ENCODE measurements at places on chromosomes 3 and 15.

DNA sequence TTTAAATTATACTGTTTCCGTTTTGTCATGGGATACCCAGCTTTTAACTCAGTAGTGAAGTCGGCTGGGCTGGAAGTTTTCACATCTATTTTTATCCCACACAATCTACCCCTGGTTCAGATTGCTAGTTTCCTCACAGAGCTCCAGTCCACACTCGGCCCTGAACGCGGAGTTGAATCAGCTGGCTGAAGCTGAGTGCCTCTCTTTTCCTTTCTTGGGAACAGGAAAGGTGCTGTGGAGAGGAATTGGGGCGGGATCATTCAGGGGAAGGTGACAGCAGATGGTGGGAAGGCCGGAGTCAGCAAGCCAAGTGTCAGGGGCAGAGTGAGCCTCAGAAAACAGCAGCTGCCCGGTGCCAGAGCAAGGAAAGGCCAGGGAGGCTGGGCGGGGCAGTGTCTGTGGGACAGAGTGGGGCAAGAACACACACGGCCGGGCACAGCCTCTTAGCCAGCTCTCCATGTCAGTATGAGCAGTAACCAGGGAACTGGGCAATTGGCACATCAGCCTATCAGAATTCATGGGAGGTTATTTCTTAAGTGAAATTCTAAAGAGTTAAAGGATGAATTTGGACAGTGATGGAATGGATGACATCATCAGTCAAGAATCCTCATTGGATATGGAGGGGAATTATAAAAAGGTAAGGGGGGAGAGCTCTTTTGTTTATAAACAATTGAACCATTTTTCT lies 135.7 kb upstream of the IL12A start:
- no peak for DNase-seq

- DNase-seq, result no peak
These were observed 88.0 kb downstream of the TBC1D2B start for GRCh38 chr15:77989296-77990143.

- DNase-seq, result no peak
These were observed 38.0 kb downstream of the APBA2 start for GRCh38 chr15:28923726-28924280.

DNA sequence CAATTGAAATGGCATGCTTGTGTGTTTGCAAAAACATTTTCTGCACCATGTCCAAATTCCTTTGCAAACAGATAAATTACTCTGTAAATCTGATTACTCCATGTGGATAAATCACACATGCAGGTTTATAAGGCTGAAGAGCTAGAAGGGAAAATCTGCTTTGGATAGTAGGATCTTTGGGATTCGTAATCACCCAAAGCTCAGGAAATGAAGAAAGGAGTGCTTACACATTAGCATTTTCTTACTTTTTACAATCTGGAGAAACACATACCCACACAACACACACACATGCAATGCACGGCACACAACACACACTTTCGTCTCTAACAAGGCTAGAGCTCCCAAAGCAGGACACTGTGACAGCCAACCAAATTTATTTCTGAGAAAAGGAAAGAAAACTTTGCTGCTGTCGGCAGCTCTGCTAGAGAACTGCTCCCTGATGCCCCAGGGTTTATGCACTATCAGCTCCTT lies 2.1 kb downstream of the LSAMP start:
- DNase-seq, result no peak

GRCh38 chr3:188274249-188274915 lies 120.4 kb downstream of the LPP start:
- DNase-seq, result no peak

GRCh38 chr3:129432671-129433070 lies 4.2 kb upstream of the EFCAB12 start:
- no peak for DNase-seq

GRCh38 chr3:66272016-66272415 lies 51.2 kb downstream of the SLC25A26 start:
- DNase-seq, result no peak

GRCh38 chr3:129614435-129614834 lies 8.0 kb upstream of the PLXND1 start:
- DNase-seq, result no peak

DNA sequence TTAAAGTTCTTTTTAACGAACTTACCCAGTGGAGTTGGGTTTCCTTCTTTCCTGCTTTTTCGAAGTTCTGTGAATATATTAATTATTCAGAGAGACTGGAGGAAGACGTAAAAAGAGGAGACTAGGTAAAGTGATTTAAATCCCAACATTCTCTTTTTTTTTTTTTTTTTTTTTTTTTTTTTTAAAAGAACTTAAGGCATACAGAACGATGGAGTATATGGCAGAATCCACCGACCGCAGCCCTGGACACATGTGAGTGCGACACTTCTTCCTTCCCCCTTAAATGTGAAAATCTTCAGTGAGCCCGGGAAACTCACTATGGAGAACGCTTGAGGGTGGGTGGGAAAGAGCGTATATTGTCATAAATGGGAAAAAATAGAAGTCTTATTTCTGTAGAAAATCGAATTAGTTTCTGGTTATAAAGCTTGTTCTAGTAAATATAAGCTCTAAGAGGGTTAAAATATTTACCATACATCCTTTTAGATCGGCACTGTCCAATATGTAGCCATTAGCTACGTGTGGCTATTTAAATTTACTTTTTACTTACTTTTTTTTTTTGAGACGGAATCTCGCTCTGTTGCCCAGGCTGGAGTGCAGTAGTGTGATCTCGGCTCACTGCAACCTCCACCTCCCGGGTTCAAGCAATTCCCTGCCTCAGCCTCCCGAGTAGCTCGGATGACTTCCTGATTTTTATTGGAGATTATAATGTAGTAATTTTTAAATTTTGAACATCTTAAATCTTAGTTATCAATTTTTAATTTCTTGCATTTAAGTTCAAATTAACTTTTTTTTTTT lies 892 bp downstream of the NMD3 start:
- no peak for DNase-seq

DNA sequence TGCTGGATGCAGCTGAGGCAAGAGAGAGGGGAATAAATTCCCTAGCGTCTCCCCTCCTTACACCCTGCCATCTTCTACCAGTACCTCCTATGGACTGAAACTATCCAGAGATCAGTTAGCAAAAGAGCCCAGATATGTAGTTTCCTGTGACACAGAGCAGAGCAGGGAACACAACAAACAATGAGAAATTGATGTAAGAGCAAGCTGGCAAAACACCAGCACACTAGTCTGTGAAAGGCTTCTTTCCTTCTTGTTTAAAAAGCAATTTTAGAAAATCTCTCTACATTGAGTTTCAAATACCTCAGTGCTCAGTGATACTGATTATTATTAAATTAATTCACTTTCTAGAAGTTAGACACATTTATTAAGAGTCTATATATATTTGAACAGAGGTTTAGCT lies 215.6 kb upstream of the AZI2 start:
- DNase-seq, result no peak

- no peak for DNase-seq
These were observed 40.0 kb upstream of the TEX9 start for GRCh38 chr15:56325186-56325585.

DNA sequence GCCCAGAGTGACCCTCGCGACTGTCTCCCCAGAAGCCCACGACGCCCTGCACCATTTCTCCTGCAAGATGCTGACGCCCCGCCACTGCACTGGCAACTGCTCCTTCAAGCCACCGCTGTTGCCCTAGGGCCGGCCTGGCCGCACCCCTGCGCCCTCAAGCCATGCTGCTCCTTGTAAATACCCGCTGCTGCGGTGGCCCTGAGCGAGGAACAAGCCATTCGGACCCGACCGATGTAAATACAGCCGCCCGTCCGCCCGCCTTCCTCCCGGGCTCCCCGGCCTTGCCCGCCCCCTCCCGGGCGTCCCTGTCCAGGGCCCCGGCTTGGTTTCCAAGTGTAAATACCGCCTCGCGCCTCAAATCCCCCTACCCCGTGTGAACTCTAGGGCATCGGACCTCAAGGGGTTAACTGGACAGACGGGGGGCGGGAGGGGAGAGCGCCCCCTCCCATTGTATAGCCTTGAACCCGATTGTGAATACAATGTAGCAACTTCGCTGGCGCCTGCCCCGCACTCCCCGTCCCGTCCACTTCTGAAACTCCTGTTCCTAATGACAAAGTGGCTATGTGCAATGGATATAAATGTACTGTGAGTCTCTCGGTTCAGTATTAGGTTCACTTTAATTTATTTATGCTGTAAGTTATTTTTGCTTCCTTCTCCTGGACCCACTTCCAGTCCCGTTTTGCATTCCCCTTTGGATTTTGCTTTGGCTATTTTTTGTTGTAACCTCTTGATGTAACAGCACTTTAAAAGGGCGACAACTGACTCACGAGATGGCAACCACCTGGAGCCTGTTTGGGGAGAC lies 5.9 kb downstream of the RNU6-1 start:
- DNase-seq, result no peak

DNA sequence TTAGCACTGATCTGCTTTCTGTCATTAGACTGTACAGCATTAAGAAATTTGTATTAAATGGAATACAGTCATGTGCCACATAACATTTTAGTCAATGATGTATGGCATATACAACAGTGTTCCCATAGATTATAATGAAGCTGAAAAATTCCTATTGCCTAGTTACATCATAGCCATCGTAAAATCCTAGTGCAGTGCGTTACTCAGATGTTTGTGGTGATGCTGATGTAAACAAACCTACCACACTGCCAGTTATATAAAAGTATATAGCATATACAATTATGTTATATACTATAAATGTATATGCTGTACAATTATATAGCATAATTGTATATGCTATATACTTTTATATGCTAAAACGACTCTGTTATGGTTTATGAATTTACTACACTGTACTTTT lies 41.7 kb downstream of the APH1B start:
- no peak for DNase-seq

DNA sequence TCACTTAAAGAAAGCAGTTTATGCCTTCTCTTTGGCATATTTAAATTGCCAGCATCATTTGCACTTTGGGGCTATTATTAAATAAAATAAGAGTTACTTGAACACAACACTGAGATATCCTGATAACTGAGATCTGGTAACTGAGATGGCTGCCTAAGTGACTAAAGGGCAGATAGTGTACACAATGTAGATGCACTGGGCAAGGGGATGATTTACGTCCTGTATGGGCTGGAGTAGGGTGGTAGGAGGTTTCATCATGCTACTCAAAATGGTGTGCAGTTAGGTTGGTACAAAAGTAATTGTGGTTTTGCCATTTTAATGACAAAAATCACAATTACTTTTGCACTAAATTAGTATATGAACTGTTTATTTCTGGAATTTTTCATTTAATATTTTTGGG lies 196.1 kb downstream of the UBE2E2 start:
- DNase-seq, result no peak

DNA sequence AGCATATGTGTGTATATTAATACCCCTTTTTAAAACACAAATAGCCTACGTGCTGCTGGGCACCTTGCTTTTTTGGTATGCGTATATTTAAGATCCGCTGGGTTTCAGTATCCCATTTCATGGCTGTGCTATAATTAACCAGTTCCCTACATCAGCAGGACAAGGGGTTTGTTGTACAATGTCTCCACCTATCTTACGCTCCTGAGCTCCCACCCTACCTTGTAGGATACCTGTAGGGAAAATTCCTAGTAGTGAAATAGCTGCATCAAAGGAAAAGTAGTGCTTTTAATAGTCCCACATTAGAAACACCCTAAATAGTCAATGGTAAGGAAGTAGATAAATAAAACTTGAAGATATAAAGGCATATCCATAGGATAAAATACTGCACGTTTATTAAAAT lies 1.4 kb downstream of the MAP6D1 start:
- DNase-seq, result no peak

DNA sequence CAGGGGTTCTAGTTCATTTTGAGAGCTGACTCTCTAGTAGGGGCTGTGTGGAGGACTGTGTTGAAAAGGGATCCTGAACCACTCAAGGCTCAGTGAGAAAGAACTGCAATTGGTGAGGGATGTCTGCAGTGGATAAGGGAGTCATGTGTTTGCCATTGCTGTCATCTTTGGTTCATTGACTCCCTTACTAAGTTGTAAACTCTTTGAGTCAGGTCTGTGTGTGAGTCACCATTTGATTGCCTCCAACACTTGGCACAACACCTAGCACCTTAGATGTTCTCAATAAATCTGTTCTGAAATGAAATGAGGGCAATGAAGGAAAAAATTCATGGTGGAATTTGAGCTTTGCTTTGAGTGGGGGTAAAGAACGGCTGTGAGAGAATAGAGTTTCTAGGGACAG lies 51.7 kb downstream of the PLS1 start:
- no peak for DNase-seq

DNA sequence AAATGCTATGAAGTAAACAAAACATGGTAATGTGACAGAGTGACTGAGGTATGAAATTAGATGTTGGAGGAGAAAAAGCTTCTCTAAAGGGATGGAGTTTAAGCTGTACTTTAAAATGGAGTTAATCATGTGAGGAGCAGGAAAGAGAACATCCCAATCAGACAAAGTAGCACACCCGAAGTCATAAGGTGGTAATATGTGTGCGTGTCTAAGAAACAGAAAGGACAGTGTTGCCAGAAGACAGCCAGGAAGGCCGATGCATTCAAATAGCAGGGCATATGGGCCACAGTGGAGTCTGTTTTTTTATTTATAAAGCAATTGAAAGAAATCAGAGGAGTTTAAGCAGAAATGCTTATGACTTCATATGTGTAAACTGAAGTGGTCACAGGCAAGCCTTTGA lies 376.3 kb downstream of the NLGN1 start:
- no peak for DNase-seq

GRCh38 chr3:188853856-188854771 lies 317.7 kb upstream of the TPRG1 start:
- no peak for DNase-seq

Data from left renal pelvis (tissue), 4 donors.